ENCODE measurements at places on chromosomes 1 and 21.

DNA sequence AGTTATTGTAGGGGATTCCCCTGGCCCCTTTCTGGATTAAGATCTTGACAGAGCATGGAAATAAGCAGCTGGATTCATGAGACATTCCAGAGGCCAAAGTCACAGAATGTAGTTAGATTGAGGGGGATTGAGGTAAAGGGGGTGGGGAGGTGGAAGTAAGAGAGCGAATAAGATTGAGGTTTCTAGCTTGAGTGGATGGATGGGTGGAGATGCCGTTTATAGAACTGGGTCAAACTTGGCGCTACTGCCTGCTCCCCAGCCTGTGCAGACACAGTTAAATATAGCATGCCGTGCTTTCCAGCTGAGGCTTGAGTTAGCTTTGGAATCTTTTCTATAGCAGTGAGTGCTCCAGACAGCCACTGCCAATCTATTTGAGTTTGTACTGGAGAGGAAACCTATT is 85.7 kb downstream of the DYRK1A start:
- peak; percentile 38 for DNase-seq

- DNase-seq = no peak
Measured at GRCh38 chr1:147497826-147498225, 43.5 kb upstream of the BCL9 start.

GRCh38 chr1:109653306-109653705 is 2.6 kb upstream of the GSTM4 start:
- DNase-seq = peak; percentile 84

GRCh38 chr1:38724160-38725131 is 135.1 kb downstream of the RRAGC start:
- no peak for DNase-seq

- DNase-seq = no peak
Measured at GRCh38 chr1:224594360-224594759, 21.8 kb upstream of the CNIH3 start.

DNA sequence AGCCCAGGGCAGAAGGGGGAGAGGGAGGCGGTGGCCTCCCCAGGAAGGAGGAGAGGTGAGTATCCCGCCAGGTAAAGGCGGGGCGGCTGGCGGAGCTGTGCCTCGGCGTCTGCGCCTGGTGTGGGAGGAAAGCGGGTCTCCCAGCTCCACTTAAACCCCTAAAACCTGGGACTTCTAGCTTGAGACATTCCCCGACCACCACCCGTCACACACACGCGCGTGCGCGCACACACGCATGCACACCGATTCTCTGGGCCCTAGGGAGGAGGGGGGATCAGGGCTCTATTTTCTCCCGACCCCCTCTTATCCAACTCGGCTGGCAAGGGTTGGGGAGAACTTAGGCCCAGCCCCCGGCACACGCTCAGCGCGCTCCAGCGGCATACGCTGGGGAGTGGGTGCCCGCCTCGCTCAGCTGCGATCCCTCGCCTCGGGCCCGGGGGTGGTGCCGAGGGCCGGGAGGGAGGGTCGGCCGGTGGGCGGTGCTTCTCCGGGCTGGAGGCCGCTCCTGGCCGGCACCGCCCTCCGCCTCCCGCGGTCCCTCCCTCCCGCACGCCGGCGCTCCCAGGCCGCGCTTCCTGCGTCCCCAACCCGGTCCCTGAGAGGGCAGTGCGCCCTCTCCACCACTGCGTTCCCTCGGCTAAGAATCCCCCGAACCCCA is at the start of gene TMEM51:
Gene TMEM51 (plus strand): TSS at position 564 of the 658 bp plus-strand sequence. CDS start 61,341 bp downstream, outside the sequence.
- peak; percentile 51 for DNase-seq

DNA sequence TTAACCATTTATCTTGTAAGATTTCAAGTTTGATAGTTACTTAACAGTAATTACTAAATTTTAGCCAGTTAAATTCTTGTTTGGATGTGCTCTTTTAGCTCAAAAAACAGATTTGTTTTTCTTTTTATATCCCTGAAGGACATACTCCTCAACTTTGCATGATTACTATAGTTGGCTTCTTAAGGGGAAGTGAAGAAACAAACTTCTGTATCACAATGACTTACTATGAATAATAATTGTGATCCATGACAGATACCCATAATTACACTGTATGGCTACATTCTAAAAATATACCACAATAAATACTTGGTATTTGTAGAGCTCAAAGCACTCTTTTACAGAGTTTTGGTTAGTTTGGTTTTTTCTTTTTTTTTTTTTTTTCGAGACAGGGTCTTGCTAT is 55.8 kb downstream of the IARS2 start:
- no peak for DNase-seq

- no peak for DNase-seq
Measured at GRCh38 chr1:216616425-216616824, 106.8 kb downstream of the ESRRG start.

DNA sequence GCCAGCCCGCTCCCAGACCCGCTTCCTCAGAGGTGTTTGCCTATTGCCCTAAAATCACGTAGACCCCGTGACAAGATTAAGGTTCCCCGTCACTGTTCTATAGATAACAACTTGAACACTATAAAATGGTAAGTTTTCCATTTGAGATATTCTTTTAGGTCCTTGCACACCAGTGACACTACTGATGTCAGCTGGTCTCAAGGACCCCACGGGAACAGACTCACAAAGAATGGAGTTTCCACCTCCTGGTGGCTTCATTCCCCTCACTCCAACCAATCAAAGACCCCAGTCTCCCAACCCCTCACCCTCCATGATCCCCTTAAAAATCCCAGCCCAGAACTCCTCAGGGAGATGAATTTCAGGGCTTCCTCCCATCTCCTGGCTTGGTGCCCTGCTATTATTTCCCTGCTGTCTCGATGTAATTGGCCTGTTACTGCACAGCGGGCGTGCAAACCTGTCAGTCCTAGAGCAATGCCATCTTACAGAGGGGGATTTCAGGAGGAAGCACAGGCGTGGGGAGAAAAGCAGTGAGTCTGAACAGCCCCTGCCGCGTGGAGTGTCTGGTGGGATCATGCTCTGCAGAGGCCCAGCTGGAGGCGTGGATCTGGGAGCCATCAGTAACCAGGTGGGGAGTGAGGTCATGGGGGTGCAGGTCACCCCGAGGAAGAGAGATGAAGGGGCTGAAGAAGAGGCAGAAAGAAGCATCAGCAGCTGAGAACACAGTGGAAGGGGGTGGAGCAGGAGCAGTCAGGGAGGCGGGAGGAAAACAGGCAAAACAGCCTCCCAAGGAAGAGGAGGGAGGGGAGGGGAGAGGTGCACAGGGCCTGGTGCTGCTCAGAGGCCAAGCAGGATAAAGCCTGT is 35.1 kb upstream of the LBR start:
- DNase-seq = peak; percentile 89

GRCh38 chr1:9860887-9861286 is 37.1 kb upstream of the CLSTN1 start:
- no peak for DNase-seq

GRCh38 chr1:204062106-204062505 is 10.8 kb upstream of the SOX13 start:
- no peak for DNase-seq

- DNase-seq = no peak
Measured at GRCh38 chr1:168643152-168643551, 66.7 kb downstream of the XCL1 start.

GRCh38 chr1:25615563-25616094 is 962 bp upstream of the MAN1C1 start:
- no peak for DNase-seq

- DNase-seq = no peak
Measured at GRCh38 chr1:27634177-27634984, 604 bp downstream of the FGR start.

DNA sequence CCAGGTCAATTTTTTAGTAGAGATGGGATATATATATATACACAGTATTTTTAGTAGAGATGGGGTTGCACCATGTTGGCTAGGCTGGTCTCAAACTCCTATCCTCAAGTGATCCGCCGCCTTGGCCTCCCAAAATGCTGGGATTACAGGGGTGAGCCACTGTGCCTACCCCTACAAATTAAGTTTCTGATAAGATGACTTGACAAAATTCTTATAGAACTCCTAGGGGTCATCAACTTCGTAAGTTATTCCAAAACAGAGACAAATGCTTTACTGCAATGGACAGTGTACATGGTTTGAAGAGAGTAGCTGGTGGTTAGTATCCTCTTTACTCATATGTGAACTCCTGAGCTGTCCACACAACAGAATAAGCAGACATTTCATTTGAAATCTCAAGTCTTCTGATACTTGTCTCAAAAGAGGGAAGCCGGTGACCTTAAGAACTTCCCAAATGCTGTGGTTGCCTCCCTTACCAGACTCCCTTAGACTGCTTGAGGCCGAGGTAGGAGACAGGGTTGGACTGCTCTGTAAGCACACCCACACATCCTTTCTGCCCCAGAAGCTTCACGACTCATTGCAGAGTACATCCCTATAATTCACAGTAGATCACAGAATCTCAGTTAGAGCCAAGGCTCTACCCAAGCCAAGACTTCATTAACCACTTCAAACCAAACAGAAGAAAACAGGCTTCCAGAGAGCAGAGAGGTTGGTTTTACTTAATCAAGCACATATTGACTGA is 244.1 kb upstream of the IRF2BP2 start:
- no peak for DNase-seq

- no peak for DNase-seq
Measured at GRCh38 chr1:158185770-158186169, 5.1 kb downstream of the CD1D start.

GRCh38 chr1:54163573-54163972 is 10.8 kb upstream of the CDCP2 start:
- DNase-seq = no peak

- DNase-seq = no peak
Measured at GRCh38 chr21:37737507-37737906, 178.8 kb downstream of the KCNJ6 start.

- no peak for DNase-seq
Measured at GRCh38 chr1:218521414-218522169, 176.5 kb downstream of the TGFB2 start.

- DNase-seq = no peak
Measured at GRCh38 chr1:211355873-211356272, 29.2 kb downstream of the TRAF5 start.

- no peak for DNase-seq
Measured at GRCh38 chr1:106879538-106879937, 176.9 kb upstream of the PRMT6 start.

DNA sequence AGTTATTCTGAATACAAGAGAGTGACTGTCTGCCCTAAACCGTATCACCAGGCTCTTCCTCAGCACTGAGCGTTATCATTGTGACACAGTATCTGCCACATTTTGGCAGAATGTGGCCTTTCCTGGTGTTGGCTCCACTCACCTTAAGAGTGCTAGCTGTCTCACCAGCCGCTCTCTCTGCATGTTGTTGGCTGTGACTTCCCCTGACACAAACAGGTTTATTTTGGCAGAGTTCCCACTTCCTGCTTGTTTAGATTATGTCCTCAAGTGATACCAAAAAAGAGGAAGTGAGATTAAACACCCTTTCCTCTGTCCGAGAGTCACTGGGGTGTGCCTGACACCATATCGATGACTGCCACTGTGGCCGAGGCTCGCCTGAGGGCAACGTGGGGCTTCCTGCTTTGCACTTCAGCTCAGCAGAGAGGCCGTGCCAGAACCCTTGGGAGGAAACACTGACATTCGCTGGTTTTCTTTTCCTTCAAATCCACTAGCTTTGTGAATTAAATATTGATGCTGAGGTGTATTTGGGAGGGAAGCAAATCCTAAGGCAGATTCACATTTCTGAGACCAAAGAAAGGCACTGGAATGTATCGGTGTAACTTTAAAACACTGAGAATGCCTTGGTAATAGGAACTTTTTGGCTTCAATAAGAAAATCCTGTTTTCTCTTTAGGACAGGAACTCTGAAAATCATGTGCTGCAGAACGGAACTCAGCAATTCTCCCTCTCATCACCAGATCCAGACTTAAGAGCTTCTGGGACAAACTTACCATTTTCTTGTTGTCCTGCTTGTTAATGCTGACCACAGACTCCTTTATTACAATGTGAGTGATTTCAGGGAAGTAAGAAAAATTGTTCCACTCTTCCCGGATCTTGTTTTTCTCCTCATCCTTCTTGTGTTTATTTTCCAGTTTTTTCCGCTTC is 102.1 kb downstream of the JAK1 start:
- DNase-seq = no peak

- no peak for DNase-seq
Measured at GRCh38 chr1:23188434-23188884, 19.8 kb upstream of the LUZP1 start.

DNA sequence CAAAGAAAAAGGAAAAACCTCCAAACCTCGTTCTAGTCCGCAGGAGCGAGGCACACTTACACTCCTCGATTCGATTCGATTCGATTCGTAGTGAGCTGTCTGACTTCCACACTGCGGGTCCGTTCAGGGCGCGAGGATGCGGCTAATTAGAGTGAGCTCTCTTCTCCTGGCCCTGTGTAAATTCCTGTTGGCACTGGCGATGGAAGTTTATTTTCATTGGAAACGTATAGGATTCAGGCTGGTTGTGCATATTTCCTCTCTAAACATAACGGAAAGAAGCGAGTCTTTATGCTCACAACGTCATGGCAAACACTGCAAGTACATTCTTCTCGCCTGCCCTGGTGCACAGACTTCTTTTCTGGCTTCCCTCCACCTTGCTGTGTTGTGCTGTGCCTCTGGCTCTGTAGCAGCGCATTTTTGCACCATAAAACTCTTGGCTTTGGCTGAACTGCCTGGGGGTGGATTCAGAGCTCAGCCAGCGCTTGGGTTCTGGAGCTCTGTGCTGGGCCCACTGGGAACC is 2.7 kb downstream of the HUNK start:
- DNase-seq = no peak

DNA sequence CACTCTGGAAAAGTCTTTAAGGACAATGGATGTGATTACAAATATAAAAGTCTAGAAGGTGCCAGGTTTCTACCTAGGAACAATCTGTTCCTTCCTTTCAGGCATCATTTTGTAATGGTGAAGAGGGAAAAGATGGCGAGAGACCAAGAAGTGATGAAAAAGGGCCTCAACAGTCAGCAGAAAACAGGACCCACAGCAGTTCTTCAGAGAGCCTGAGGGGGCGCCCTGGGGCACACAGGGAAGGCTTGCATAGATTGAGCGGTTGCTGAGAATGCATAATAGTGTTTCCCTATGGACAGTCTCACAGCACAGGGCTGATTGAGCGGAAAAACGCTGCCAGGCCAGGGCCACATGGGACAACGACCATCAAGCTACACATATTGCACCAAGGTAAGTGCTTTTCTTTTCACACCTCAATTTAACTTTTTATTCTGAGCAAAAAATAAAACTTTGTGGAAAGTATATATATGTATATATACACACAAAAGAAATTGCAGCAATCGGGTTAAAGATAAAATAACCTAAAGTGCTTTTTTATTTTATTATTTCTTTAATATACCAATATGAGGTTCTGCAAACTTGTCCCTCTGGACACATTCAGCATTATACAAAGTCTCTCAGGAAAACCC is 3.1 kb upstream of the YRDC start:
- peak; percentile 82 for DNase-seq
